ENCODE measurements at places on chromosomes 3 and 15.
A peak's percentile ranks its signal among the peaks of the same experiment; 100 is the strongest.

DNA sequence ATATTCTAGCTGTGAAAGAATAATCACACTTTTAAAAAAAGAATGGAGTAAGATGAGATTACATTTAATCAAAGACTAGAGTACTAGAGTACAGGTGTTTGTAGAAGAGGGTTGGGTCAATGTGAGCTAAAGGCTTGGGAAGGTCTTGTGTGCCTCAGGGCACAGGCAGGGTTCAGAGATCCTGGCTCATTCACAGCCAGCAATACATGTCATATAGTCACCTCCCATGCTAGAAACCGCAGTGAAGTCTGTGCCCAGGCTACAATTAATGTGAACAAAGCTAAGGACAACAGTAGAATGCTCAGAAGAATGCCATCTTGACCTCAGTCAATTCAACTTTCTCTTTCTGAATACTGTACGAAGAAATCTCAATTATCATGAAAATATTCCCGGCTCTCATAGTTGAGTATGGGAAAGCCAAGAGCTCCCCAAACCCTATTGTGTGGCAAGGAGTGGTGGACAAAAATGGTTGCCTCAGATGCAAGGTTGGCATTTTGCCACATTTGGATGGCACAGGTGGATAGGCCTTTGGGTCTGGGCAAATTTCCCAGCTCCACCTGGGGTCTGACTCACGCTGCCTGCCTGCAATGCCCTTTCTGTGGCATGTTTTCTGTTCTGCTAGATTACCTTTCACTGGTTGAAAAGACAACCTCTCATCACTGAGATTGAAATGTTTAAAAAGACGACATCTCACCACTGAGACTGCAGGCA, 70.2 kb downstream of the NMD3 start:
- DNase-seq: no peak

DNA sequence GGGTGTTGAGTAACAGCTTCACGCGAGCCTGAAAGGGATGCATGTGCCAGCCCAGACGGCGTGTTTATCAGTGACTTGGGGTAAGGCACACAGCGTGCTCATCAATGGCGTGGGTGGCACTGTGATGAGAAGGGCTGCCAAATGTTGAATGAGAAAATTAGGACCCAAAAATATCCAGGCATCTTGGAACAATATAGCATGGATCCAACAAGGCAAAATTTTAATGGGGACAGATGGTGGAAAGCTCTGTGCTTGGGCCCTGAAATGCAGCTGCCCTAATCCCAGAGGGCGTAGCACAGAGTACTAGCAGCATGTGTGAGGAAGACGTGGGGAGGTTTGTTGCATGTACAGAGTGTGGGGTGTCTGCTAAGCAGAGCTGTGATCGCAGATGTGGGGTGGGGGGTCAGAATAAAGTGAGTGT, 48.9 kb downstream of the SSUH2 start:
- DNase-seq: no peak

- DNase-seq: no peak
These were observed 53.4 kb downstream of the NUDT16 start for GRCh38 chr3:131435000-131435399.

- DNase-seq: no peak
These were observed 332.6 kb downstream of the LSAMP start for GRCh38 chr3:116112696-116113095.

- DNase-seq: no peak
These were observed 319.6 kb upstream of the IL12A start for GRCh38 chr3:159668990-159669476.

- peak; percentile 25 for DNase-seq
These were observed 112.8 kb downstream of the LPP start for GRCh38 chr3:188266562-188267274.

DNA sequence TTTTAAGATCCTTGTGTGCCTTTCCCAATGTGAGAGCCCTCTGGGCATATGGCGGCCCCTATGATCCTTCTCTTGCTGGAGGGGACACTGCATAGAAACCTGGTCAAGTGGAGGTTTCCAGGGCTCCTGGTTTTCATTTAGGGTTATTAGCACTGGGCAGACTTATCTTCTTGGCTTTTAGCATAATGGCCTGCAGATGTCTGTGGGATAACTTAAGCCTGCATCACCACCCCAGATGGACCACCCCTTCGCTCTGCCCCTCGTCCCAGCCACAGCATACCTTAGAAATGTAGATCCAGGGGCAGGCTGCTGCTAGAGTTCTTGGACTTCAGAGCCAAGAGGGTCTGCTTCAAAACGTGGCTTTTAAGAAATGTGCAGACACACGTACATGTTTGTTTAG, 340.3 kb upstream of the CTDSPL start:
- no peak for DNase-seq

Data from small intestine (tissue), 16 donors.